ENCODE measurements at places on chromosomes 4 and X.
A peak's percentile ranks its signal among the peaks of the same experiment; 100 is the strongest.

DNA sequence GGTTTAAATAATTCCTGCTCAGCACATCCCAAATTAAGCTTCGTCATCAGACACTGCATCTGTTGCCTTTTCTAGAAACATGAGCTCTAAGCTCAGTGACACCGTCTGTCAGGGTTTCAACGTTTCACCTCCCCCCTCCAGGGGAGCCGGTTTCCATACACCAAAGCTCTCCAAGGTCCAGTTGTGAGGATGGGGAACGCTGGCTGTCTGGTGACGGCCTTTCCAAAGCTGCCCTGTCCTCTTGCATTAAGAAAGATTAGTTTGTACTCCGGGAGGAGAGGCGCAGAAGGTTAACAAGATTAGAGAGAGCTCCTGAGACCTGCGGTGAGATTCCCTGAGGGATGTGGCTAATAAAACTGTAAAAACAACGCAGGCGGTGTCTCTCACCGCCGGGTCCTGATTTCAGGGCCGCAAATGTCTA is 43.2 kb downstream of the ASMT start:
- DNase-seq, result no peak

GRCh38 chr4:18635531-18635930 is 614.0 kb upstream of the LCORL start:
- no peak for DNase-seq

DNA sequence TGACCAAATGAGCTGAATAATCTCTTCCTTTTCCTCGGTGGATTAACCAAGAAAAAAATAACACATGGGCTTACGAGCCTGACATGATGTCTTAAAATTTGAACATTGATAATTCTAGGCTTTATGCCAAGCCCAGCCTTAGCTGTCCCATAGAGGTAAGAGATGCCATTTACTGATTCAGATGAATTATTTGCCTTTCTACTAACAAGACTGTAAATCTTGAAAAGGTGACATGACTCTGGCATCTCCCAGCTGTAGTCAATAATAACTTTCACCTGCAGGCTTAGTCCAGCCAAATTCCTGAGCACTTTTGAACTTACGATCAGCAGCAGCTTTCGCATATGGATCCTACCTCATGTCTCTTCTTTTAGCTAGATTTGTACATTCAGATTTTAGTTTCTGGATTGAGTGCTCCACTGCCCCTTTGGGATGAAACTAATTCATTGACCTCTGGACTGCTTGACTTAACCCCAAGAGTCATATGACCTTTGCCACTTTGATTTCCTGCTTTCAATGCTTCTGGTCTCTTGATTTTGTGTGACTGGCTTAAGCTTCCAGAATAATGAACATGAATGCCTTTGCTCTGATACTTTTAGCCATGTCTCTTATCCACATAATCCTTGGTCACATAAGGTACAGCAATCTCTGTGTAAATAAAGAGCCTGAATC is 876.4 kb upstream of the SLIT2 start:
- DNase-seq, result no peak

DNA sequence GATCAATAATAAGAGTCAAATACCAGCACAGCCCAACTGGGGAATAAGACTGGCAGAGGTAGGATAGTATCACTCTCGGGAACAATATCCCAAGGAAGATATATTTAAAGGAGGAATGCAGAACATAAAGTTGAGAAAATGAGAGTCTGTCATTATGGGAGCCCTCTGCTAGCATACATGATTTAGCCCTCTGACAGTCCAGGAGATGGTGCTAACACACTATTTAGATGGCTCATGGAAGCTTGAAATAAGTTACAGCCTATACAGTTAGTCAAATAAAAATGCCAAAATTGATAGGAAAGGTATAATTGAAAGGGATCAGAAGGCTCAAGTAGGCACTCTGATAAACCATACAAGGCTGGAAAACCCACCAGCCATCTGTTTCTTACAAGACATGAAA is 201.0 kb upstream of the NEIL3 start:
- DNase-seq, result no peak

- DNase-seq, result no peak
These were observed 5.1 kb downstream of the STARD8 start for GRCh38 chrX:68652326-68653170.

DNA sequence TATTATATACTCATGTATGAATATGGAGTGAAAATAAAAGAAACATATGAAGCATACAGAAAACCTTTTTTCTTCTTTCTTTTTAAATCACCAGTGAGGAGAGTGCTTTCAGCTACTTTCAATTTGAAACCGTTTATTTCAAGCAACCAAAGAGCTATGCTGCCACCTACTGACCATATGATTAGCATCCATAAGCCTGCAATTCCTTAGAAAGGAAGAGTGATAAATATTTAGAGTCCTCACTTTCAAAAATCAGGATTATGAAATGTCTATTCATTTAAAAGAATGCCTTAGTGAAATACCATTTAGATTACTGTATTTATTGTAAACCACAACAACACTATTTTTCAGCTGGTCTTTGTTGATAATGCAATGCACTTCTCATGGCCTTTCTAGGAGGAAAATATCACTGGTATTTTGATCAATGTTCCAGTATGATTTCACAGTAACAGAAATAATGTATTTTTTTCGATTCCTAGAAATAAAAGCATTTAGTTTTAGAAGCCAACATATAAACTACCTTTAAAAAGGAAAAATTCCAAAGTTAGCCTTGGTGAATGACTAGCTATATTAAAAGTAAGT is 667.6 kb downstream of the PCDH18 start:
- DNase-seq, result no peak

GRCh38 chr4:102599455-102599854 is 98.3 kb downstream of the NFKB1 start:
- DNase-seq, result no peak

- no peak for DNase-seq
These were observed 961 bp upstream of the MBNL3 start for GRCh38 chrX:132489578-132490419.

DNA sequence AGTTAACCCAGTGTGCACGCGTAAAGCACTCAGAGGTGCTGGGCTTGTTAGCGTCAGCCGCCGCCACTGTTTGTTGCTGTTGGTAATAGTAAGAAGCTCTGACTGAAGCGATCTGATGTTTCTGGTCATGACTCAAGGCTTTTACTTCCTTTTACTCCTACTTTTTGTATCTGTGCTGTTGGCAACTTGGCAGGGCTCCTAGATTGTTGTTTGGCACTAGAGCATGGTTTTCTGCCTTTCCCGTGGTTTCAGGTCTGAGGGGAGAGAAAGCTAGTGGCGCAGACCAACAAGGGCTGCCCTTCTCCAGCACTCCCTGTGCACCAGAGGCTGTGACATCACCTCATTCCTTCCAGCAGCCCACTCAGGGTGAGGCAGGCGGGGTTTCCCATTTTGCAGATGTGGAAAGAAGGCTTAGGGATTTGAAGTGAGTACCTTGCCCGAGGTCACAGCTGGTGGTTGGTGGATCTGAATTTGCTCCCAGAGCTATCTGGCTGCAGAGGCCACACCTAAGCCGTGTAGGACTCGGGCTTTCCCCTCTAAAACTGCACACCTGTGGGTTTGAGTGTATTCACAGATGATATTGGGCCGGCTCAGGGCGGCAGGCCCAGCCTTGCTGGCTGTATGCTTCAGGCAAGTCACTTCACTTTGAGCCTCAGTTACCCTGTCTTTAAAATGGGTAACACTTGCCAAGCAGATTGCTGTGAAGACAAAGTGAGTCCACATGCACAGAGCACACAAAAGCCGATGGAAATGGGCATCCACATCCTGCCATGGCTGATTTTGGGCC is 51.2 kb upstream of the TADA2B start:
- no peak for DNase-seq

GRCh38 chr4:56425518-56425917 is 9.9 kb downstream of the PPAT start:
- DNase-seq, result peak; percentile 52

DNA sequence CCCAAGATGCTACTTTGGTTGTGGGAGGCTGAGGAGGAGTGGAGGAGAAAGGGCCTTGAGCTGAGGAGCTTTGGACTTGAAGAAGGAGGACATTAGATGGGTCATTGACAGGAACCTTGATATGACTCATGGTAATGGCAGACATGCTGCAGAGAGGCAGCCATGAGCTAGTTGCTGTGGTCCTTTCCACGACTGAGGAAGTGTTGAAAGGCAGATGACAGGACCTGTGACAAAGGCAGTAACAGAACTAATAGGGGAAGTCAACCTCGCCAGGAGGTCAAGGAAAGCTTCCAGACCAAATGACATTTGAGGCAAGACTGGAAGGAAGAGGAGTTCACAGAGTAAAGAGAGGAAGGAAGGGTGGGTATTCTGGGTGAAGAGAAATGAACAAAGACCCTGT is 7.6 kb upstream of the XPNPEP2 start:
- DNase-seq, result no peak

- DNase-seq, result no peak
These were observed 100.0 kb downstream of the DOCK11 start for GRCh38 chrX:118595501-118596042.

- DNase-seq, result no peak
These were observed 1.4 kb downstream of the TREX2 start for GRCh38 chrX:153444333-153445011.

DNA sequence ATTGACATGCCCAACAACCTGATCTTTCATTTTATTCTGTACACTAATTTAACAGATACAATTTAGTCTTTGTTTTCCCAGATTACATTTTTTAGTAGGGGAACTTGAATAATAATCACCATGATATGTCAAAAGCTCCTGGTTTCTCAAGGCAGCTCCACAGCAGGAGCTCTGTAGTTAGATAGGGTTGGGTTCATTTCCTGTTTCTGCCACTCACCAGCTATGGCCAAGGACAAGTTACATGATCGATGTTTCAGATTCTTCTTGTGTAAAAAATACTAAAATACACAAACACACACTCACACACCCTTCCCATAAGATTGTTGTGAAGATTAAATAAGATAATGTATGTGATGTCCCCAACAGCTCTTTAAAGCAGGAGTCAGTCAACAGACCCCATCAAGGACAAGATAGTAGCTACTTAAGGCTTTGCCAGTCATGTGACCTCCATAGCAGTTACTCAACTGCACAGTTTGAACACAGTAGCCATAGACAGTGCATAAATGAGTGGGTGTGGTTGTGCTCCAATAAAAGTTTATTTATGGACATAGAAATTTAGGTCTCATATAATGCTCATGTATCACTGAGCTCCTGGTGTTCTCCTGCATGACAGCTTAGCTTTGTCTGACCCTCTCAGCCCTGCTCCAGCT is 18.4 kb downstream of the GUCY1A1 start:
- no peak for DNase-seq

- DNase-seq, result no peak
These were observed 98.2 kb downstream of the FRYL start for GRCh38 chr4:48681856-48682255.

DNA sequence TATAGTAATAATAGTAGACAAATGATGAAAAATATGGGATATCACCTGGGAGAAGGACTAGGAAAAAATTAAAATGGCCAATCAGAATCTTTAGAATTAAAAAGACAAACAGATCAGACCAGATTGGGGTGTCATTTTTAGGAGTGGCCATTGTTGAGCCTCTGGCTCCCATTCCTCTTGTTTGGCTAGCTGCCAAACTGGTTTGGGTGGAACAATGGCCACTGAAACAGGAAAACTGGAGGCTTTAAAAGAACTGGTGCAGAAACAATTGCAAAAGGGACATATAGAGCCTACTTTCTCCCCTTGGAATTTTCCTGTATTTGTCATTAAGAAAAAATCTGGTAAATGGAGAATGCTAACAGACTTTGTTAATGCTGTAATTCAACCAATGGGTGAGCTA is 294.8 kb upstream of the DKK2 start:
- no peak for DNase-seq

DNA sequence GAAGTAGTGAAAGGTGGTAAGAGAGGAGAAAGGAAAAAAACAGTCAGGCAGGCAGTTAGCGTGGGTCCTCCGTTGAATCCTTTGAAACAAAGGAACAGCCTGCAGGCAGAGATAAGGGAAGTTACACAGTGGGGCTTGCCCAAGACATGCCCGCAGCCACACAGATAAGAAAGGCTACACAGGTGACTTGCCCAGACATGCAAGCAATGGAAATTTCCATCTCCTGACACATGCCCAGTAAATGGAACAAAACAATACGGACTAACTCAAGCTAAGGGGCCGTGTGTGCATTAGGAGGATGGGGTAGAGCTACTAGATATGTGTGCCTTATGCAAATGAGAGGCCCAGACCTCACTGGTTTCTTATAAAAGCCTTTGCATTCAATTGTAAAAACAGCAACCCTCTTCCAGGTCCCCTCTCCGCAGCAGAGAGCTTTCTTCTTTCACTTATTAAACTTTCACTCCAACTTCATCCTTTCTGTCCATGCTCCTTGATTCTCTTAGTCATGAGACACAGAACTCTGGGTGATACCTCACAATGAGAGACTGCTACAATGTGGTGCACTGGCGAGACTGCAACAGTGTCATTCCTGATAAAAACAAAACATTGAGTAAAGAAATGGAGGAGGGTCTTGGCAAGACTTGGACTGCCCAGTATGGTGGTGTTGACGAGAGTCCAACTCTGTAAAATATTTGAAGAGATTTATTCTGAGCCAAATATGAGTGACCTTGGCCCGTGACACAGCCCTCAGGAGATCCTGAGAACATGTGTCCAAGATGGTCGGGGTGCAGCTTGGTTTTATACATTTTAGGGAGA is 997.4 kb upstream of the PRKX start:
- DNase-seq, result no peak

GRCh38 chr4:53307210-53307609 is 58.7 kb downstream of the SCFD2 start:
- no peak for DNase-seq

DNA sequence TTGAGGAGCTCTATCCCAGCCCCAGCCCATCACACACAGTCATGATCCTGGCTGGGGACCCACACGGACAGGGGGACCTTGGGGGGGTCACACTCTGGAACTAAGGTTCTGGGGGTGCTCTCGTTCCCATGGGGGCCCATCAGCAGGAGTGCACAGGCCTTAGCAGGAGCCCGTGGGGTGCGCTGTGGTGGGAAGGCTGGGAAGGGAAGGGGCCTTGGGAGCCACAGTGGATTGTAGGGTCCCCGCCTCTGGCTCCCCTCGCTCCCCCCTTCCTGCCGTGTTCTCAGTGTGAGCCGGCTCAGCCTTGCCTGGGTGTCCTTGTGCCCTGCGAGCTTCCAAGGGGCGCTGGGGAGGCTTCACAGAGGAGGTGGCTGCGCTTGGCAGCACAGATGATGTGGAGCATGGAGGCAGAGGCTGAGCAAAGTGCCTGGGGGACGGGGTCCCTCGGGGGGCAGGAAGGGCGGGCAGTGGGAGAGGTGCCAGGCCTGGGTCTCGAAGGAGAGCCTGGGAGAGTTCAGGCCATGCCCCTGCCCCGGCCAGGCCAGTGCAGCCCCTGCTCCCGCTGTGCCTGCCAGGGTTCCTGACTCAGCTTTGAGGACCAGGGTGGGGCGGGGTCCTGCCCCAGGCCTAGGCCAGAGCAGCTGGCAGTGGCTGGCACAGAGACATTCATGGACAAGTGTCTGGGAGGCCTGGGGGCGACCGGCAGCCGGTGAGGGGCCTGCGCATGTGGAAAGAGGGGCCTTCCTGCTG is 5.5 kb upstream of the HGFAC start:
- no peak for DNase-seq

DNA sequence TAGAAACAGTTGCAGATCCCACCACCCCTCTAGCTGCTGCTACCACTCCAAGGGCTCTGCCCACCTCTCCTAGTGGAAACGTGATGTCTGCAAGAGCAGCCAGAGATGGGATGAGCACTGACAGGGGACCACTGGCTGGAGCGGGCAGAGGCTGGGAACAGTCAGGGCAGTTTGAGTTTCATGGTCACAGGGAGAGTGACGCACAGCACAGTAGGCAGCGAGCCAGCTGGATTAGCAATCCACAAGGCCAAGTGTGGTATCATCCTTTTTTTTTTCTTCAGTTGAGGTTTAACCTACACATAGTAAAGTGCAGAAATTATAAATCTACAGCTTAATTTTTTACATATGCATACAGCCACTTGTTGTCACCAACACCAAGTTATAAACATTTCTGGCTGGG is 6.4 kb upstream of the SCML2 start:
- no peak for DNase-seq

- DNase-seq, result no peak
These were observed 47.3 kb upstream of the STK26 start for GRCh38 chrX:131975851-131976250.

Data from iPS DF 19.7 (cell line).